ENCODE measurements at places on chromosomes 7 and 10. TPM values are rescaled to one million over a fixed set of nuclear protein-coding genes. Genes with fewer than 3 reads are reported as not detected.

HYAL4 gene
- not detected for total RNA-seq

AQP1 gene
- 0.36 TPM for total RNA-seq

CYP3A7 gene
- not detected for total RNA-seq

C7orf33 gene
- total RNA-seq: not detected

CLCN1 gene
- total RNA-seq: not detected

SCIN gene
- not detected for total RNA-seq

DNA sequence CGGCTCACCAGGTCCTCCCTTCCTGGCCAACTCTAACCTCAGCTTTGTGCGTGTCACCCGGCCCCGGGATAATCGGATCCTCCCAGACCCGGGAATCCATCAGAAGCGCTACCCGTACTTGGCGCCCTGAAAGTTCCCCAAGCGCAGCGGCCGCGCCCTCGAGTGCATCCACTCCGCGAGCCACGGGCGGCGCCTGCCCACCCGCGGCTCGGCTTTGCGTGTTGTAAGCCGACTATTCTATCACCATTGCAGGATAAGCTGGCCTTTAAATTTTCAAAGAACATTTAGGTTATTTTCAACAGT, 35.7 kb upstream of the EBLN1 start:
- DNase-seq: peak; percentile 58

GRCh38 chr7:120805636-120806388, 52.1 kb downstream of the TSPAN12 start:
- peak; percentile 48 for DNase-seq

GRCh38 chr7:46549347-46549746, 628.3 kb upstream of the IGFBP3 start:
- DNase-seq: no peak

DNA sequence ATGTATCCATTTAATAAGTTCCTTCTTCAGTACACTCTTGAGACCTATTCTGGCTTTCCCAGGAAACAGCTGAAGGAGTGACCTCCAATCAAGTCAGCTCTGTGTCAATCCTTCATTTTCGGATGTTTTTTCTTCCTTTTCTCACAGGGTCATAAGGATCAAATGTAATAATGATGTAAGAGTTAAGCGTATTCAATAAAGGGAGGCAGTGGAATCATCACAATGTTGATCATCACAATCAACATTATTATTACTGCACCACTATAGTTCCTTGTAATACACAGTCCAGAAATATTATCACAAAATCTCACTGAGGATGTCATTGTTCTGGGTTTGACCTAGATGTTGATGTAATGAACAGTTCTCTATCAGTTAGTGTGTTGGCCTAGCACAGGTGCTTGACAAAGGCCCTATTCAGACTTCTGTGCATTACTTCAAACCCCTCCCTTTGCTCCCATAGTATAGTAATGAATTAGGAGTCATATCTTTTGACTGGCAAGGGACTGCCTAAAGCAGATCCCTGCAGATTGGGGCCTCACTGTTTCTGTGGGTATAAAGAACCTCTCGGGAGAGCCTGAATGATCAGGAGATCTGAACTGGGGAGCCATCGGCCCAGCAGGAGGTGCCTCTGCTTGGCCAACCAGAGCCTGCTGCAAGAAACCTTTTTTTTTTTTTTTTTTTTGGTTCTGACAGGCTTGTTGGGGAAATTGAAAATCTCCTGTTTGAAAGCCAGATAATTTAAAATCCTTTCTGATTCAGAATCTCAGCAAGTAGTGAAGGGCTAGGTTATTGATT, 100.6 kb downstream of the KAT6B start:
- DNase-seq: no peak

- no peak for DNase-seq
These were observed 7.5 kb downstream of the FAM131B start for GRCh38 chr7:143354965-143355364.

GRCh38 chr10:93859049-93859655, 34.6 kb upstream of the SLC35G1 start:
- DNase-seq: no peak

- no peak for DNase-seq
These were observed 110.2 kb downstream of the TAF3 start for GRCh38 chr10:7928536-7928935.

GRCh38 chr10:77189075-77189474, 448.5 kb downstream of the KCNMA1 start:
- no peak for DNase-seq

GRCh38 chr10:133353202-133353959, 4.4 kb downstream of the FUOM start:
- DNase-seq: no peak

DNA sequence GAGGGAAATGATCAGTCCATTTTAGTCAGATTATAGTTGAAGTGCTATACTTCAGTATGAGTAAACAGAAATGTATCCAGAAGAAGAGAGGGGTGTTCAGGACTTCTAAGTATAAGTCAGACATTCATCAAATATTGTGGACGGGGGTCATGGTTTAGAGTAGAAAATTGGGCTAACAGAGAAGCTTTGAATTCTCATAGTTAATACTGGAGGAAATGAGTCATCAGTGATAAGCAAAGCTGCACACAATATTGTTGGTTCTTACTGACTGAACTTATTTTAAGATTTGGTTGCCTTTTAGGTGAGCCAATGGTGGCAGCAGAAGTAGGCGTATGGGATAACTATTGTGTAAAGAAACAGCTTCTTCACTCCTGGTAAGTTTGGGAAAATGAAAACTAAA, 1.7 kb upstream of the SUMF2 start:
- no peak for DNase-seq

DNA sequence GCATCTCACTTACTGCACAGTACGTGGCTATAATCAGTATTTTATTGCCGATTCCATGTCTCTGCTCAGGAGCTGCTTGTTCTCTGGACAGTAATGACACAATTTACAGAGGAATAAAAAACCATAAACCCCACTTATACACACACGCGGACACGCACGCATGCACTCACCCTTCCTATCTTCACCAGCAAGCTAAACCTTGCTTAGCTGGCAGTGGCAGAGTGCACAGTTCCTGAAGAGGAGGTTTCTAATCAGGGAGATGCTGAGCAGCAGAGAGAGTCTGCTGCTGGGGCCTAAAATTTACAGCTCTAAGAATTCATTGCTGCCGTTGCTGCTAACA, 66.3 kb downstream of the SND1 start:
- DNase-seq: no peak

- peak; percentile 19 for DNase-seq
These were observed 217.2 kb upstream of the MKLN1 start for GRCh38 chr7:131110297-131111080.

DNA sequence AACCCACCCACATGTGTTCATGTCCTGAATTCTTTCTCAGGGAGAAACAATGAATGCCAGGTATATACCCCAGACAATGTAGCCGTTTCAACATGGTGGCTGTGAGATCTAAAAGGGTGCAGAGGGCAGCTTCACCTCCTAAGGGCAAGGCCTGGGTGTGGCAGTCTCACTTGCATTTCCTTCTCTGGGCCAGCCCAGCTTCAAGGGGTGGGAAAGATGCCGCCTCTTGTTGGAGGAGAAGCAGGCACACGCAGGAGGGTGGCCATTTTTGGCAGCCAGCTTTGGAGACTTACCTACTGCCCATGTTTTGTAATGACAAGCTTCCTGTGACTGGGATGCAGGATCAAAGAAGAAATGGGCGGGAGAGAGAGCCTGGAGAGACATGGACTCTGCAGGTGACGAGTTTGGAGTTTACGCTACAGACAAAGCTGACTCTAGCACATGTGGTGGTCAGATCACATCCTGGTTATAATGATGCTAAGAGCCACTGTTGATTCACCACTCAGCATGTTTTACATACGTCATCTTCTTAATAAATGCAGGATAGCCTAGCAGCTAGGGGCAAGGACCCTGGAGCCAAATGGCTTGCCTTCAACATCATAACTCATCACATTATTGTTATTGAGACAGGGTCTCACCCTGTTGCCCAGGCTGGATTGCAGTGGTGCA, 116.6 kb downstream of the ANLN start:
- DNase-seq: no peak

GRCh38 chr7:121761399-121761798, 111.6 kb upstream of the PTPRZ1 start:
- DNase-seq: no peak

DNA sequence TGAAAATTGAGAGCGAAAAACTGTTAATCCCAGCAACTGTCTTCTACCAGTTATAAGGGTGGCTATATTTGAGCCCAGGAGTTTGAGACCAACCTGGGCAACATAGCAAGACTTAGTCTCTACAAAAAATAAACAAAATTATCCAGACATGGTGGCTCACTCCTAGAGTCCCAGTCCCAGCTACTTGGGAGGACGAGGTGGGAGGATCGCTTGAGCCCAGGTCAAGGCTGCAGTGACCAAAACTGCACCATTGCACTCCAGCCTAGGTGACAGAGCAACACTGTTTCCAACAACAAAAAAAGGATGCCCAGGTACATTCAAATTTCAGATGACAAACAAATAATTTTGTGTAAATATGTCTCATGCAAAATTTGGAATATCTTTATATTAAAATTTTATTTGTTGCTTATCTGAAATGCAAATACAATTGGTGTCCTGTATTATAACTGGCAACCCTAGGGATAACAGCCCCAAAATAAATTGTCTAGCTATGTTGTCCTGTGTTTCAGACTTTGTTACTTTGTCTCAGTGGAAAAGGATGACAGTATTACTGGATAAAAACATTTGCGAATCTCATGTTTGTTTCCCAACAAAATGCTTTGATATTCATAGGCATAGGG, 26.7 kb downstream of the FAM171A1 start:
- DNase-seq: no peak

- no peak for DNase-seq
These were observed 1.7 kb downstream of the SCRN1 start for GRCh38 chr7:29987811-29988317.

DNA sequence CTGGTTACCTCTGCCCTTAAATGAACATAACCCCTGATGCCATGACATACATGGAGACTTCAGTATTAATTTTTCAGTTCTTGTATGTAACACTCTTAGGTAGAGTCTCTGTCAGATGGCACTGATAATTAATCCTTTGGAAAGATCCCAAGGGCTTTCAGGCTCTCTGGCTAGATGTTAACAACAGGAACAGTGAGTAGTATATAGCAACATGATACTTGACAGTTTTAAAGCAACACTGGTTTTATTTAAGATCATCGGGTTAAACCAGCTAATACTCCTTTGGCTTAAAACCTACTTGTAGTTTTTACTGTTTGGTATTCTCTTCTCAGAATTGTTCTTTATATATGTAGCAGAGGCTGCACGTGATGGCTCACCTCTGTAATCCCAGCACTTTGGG, 27.3 kb downstream of the AHCYL2 start:
- DNase-seq: no peak

GRCh38 chr7:15821484-15822427, 135.3 kb upstream of the MEOX2 start:
- DNase-seq: no peak

GRCh38 chr10:1148855-1149605, 92.8 kb downstream of the WDR37 start:
- no peak for DNase-seq

DNA sequence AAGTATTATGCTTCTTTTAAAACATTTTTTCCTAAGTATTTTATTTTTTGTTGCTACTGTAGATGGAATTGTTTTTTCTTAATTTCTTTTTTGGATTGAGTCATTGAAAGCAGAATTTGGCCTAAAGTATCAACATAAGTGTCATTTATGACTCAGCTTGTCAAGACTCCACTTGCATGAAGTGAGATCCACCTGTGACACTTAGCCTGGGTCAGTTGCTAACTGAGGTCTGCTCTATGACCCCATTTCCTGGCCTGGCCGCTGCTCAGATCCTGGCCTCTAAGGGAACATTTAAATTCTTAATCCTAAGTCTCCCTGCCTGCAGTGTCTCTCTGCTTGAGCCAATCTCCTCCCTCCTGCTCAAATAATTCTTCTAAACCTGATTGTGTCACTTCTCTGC, 35.5 kb downstream of the TMEM270 start:
- DNase-seq: no peak

DNA sequence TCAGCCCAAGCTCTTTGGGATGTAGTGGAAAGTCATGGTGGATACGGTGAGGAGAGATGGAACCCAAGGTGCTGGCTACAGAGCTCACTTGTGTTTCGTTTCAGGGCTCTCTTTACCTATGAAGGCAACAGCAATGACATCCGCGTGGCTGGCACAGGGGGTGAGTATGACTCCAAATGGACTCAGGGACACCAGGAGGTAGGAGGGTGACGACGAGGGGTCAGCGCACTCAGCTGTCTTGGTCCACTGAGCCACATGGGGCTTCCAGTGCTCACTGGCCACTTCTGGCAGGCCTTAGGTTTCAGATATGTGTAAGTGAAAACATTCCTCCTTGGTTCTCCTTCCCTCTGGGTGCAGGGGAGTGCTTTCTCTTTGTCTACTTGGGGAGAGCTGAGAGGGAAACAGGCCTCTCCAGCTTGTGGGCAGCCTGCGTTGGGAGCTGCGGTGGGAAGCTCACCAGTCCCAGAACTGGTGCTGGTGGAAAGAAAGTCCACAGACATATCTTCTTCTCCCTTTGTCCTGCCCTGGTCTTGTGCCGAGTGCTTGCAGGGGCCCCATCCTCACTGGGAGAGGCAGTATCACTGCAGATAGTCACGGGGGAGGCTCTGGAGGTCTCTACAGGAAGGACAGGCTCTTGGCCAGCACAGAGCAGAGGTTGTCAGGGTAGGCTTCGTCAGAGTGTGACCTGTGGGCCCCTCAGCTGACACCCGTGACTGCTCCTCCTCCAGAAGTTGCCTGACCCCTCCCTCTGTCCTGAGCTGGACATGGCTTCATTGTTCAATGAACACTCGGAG, 5.8 kb downstream of the DBNL start:
- no peak for DNase-seq

Data from activated CD4-positive, alpha-beta memory T cell treated with anti-CD3 and anti-CD28 coated beads for 36 hours (primary cell).